ENCODE measurements at places on chromosomes 12 and 14. TPM values are rescaled to one million over a fixed set of nuclear protein-coding genes. Genes with fewer than 3 reads are reported as not detected.

Gene DNAI7
- total RNA-seq: 6.7 TPM

GRCh38 chr12:124913474-124914391, 717 bp downstream of the UBC start:
- DNase-seq: peak; percentile 96

DNA sequence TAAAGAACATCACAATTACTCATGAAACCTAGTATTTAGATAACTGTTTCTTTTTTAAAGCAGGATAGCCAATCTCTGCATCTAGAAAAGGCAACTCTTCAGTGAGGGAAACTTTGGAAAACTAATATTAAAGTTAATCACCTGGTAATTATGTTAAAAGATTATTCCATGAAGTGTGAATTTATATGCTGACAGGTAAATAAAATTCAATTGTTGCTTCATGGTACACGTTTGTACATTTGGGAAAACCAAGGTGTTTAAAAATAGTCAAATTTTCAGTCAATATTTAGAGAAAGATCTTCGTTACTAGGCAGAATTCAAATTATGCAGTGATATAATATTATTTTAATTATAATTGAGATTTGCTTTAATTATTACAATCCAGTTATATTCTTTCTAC, 100.1 kb upstream of the LRFN5 start:
- DNase-seq: no peak

DNA sequence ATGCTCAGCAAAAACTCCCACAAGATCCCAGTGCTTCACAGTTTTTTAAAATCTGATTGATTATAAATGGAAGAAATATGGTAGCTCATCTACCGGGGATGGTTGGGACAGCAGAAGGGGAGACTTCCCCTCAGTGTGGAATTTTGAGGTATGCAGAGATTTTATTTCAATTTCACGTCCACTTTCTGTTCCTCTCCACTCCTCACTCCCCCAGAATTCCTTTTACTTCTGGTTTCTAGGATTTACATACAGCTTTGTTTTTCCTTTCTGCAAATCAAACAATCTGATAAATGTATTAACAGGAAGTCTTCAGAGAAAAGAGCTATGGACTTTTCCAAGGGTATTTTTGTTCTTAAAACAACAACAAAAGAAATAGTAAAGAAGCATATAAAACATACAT, 181.5 kb upstream of the ARHGAP5 start:
- no peak for DNase-seq

Gene CLEC1B
- 0.95 TPM for total RNA-seq

DNA sequence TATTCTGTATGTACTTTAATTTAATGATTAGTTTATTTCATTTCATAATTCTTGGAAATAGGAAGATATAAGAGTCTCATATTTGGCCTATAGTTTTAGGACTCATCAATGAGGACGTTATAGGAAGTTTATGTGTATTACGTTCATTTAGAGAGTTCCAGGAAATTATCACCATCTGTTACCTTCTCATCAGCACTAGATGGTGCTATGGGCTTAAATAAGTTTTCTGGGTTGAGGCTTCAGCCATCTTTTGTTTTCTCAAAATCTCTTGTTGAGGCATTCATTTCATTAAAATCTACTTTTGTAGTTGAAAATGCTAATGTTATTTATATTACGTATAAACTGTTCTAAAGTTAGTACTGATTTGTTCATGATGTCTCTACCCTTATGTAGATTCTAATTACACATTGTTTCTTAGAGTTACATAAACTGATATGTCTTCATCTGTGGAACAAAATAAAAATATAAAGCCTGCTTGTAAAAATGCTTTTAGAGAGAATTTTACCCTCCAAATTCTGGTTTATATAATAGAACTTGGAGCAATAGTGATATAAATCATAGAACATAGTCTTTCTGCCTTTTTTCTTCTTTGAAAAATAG, 89.2 kb downstream of the CFAP54 start:
- DNase-seq: no peak

- DNase-seq: no peak
Observed at GRCh38 chr12:119694111-119694510, 26.2 kb downstream of the PRKAB1 start.

Gene VASH1
- total RNA-seq: 51.7 TPM

DNA sequence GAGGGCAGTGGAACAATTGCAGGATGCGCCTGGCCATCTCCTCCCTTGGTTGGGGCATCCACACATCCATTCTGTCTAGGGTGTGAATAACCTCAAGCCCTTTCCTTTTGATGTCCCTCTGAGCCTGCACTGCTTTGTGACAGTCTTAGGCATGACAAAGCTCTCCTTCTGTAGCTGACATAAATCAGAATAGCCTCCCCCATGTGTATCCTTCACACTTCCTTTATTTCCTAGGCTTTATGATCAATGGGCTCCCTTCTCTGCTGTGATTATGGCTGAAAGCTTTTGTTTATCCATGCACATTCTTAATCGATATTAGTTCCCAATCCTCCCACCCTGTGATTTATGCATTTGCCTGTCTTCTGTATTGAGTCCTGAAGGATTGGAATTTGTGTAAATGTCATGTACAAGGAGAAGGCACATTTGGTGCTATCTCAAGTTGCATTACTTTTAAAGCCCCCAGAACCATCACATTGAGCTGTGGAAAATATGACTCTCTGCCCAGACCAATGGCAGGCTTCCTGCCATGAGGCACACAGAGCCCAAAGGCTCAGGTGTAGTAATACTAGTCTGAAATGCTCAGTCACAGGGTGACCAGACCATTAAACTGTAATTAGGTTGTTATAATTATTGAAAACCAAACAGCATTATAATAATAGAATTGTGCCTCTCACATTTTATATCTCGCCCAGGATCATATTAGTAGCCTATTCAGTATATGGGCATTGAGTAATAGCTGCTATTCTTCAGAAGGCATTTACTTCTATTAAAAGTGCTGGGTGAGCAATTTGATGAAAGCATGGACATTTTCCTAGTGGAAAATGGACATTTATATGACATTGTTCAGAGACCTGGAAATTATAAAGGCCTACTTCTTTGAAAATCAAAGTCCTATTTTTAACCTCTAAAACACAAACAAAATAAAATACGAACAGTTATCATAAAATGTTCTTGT, 14.0 kb downstream of the EMP1 start:
- DNase-seq: no peak

- DNase-seq: no peak
Observed at GRCh38 chr12:126518596-126519200, 1453.5 kb downstream of the AACS start.

DNA sequence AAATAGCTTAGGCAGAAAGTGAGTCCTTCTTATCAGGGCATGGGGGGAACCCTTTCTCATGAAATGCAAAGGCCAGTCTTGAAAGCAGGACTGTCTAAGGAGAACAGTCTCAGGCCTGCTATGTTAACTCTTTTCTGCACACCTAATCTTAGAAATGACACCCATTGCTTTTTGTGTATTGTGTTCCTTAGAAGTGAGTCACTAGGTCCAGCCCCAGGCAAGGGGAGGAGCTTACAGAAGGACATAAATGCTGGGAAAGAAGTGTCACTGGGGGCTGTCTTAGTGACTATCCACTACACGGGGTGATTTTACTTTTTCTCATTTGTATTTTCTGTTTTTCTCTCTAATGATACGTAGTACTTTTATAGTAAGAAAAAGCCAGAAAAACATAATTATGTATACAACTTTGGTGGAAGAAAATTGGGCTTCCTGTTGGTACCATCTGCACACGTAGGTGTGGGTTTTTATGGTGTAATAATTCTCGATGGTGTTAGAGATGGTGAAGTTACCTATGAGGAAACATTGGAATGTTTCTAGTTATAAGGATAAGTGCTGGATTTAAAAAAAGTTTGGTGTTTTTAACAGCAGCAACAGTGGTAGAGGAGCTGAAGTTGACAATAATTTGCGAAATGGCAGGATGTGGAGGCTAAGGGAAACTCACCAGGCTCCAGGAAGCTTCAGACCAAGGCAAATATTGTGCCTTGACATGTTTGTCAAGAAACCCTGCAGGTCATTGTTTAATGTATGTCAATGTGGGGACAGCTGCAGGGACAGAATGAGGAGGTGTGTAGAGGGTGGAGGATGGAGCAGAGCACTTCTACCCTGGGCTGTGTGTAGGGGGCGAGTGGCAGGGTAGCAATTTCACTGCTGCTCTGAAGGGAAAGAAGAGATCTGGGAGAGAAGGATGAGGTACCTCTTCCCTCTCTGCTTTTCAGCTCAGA, 214.9 kb downstream of the KTN1 start:
- no peak for DNase-seq

Gene TAC3
- total RNA-seq: not detected

Gene SERPINA5
- 0.56 TPM for total RNA-seq

GRCh38 chr14:58460772-58461171, 33.3 kb downstream of the KIAA0586 start:
- DNase-seq: no peak

- DNase-seq: no peak
Observed at GRCh38 chr12:43586646-43587245, 34.7 kb upstream of the ADAMTS20 start.

DNA sequence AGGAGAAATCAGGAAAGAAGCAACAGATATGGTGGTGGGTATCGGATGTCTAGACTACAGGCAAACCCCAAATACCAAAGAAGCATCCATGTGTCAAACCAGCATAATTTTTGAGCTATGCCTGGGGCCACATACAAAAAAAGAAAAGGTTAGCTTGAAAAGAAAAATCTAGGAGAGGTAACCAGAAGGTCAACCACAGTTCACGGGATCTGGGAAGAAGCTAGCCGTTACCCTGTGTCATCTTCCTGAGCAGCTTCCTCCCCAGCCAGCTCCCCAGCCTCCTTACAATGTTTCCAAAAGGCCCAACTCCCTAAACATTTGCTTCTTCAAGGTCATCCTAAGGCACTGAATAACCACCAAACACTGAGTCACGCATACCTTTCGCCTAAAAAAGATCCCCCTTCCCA, 3.1 kb downstream of the SINHCAF start:
- no peak for DNase-seq

- DNase-seq: no peak
Observed at GRCh38 chr14:85542623-85543022, 12.7 kb downstream of the FLRT2 start.

DNA sequence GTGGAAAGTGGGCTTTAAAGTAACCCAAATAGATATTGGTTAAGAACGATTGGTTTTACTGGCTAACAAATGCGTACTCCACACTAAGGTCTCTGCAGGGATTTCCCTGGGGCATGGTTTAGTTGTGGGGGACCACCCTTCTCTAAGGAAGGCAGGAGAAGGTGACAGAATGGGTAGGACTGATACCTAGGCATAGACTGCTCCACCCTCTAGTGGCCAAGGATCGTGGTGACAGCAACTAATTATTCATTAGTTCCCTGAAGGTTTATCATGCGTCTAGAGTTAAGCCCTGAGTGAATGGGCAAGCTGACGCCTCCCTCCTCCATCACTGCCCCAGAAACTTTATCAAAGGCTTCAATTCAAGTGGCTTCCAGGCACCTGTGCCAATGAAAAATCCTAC, 9.1 kb downstream of the FAM181A start:
- DNase-seq: no peak

GRCh38 chr14:102580550-102581110, 11.8 kb upstream of the RCOR1 start:
- DNase-seq: no peak

- no peak for DNase-seq
Observed at GRCh38 chr12:68157380-68157779, 2.2 kb downstream of the IFNG start.

GRCh38 chr14:88189417-88190191, 133.5 kb downstream of the KCNK10 start:
- DNase-seq: no peak

DNA sequence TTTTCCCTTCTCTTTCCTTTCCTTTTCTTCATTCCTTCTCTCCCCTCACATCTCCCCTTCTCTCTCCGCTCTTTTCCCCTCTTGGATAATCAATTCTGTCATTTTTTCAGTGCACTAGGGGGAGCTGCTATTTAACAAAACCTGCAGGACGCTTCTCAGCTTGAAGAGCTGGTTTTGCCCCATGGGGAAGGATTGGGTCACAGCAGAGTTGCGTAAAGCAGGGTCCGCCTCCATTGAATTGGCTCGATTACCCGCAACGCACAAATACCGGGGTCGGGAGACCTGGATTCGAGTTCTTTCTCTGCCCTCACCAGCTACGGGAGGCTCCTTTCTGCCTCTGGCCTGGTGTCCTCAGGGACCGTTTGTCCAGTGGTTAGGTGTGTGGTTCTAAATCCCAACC, 42.1 kb upstream of the CHGA start:
- DNase-seq: peak; percentile 48

Gene CELA1
- not detected for total RNA-seq

DNA sequence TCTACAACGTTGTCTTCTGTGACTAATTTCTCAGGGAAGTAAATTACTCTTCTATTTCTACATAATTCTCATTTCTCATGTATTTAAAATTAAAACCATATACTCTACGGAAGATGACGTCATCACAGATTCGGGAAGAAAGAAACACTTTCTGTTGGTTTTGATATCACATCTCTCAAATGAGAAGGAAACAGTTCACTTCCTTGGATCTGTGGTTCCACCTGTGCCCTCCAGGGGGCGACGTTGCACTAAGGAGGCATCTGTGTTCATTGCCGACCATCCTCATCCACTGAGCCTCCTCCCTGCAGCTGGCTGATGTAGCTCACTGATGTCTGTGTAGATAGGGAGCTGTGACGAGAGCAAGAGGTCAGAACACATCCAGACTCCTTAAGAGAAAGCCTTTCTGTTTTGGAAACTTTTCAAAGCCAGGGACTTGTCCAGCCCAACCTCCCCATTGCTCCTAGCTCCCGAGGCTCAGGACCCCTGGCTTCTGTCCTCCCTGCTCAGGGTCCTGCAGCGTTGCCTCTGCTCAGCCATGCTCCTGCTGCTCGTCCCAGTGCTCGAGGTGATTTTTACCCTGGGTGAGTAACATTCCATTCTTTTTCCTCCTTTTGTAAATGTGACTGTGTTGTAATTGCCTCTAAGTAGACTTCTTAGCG, 172.7 kb upstream of the OR4E1 start:
- DNase-seq: no peak

DNA sequence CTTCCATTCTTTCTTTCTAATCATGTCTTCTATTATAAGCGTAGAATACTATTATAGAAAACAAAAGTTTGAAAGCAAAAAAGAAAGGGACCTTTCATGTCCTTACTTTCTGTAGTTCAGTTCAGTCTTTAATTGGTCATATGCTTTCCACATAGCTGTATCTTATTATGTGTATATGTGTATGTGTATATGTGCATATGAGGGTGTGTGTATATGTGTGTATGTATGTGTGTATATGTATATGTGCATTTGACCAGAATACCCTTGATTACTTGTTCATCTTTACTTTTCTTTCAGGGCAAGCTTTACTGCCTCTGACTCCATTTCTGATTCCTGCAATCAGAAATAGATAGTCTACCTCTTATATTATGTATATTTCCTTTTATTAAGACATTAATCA, 88.6 kb downstream of the FBXO33 start:
- DNase-seq: no peak

- no peak for DNase-seq
Observed at GRCh38 chr12:2243275-2243674, 190.5 kb downstream of the CACNA1C start.

Gene MYF5
- total RNA-seq: not detected
